Stimulated activated CD8-positive, alpha-beta memory T cell treated with anti-CD3 and anti-CD28 coated beads, Interleukin-4, amount 100 ng/mL, for 4 hours (primary cell): ENCODE measurements at places on chromosomes 4 and X.

- no peak for DNase-seq
Observed at GRCh38 chr4:123200051-123200940, 196.3 kb upstream of the SPRY1 start.

DNA sequence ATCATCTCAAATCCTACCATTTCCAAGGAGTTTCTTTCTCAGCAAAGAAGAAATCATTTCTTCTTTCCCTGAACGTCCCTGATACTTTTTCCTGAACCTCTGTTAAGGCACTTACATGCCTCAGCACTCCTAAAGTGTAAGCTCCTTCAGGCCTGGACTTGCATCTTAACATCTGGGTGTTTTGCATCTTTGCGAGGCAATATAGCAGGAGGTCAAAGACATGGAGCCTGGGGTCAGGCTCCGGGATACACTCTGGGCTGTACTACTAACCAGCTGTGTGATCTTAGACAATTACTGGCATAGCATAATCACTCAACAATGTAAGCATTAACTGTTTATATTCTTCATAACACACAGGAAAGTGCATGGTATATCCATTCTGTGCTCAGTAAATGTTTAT is 275.5 kb upstream of the BOD1L1 start:
- DNase-seq, result no peak

- no peak for DNase-seq
Observed at GRCh38 chr4:113756005-113756410, 5.5 kb downstream of the CAMK2D start.

GRCh38 chr4:100649417-100649816 is 131.6 kb upstream of the EMCN start:
- DNase-seq, result no peak

DNA sequence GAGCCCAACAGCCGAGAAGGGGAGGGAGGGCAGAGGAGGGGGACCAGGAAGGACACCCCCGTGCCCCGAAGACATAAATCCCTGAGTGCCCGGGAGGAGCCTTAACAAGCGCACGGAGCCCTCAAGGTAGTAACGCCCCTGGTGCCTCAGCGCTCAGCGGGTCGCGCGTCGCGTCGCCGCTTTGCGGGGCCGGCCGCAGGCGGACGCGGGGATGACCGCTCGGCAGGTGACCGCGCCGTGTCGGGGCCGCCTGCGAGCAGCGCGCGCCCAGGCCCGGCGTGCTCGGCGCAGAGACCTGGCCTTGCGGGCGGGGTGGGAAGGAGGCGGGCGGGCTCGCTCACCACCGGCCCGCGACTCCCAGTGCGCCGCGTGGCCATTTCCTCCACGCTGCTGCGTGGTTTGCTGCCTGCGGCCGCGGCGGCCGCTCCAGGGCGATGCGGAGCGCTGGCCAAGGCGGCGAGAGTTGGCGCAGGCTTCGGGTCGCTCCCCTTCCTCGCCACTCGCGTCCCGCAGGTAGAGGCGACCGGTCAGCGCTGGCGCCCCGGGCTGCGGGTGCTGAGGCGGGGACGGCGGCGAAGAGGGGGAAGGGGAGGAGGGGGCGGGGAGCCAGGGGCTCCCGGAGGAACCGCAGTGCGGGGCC is 632 bp downstream of the CCSER1 start:
- no peak for DNase-seq

- DNase-seq, result no peak
Observed at GRCh38 chr4:25433966-25434827, 57.1 kb downstream of the ANAPC4 start.
